Right renal pelvis (tissue), 4 donors: ENCODE measurements at places on chromosomes 7 and 10.

DNA sequence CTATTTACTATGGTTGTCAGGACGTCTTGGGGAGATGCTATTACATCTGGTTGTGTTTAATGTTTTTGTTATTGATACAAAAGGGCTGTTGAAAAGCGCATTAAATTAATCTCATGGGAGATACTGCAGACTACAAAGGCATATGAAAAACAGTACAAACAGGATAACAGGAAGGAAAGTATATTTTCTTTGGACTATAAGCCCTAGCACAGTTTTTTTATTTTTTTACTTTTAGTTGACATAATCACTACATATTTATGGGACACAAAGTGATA is 341.3 kb downstream of the ARL4A start:
- DNase-seq, result no peak

GRCh38 chr10:51606825-51607462 is 92.5 kb downstream of the CSTF2T start:
- DNase-seq, result no peak

DNA sequence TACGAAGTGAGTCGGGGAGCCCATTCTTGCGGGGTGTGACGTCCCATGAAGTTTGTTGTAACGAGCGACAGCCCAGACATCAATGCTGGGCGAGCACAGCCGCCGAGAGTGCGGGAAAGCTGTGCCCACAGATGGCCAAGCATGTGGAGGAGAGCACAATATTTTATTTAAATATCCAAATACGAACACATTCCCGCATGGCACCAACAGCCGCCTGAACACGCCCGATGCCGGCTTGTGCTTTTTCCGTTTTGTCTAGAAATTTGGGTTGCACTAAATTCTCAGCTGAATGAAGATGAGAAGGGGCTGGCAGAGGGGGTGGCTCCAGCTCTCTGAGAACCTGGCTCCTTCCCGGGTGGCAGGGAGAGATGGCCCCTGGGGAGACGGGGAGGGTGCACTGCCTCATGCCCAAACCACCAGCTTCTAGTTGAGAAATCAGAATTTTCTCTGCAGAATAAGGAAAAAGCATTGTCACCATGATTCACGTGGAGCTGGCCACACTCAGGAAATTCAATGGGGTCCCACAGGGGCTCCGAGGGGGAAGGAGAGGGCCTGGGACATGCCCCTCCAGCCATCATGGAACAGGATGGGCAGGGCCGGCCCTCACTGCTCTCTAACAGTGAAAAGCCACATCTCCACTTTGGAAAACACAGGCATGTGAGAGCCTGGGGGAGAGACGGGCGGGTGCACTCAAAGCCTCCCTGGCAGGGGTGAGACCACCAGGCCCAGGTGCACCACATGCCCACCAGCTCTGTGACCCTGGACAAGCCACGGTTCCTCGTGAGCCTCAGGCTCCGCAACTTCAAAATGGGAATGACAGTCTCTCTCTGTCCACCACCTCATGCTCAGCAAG is 48.3 kb downstream of the EBF3 start:
- no peak for DNase-seq

- DNase-seq, result no peak
Observed at GRCh38 chr10:31118556-31118955, 86.9 kb upstream of the ZNF438 start.

GRCh38 chr7:84997626-84998025 is 189.2 kb downstream of the SEMA3D start:
- DNase-seq, result no peak

DNA sequence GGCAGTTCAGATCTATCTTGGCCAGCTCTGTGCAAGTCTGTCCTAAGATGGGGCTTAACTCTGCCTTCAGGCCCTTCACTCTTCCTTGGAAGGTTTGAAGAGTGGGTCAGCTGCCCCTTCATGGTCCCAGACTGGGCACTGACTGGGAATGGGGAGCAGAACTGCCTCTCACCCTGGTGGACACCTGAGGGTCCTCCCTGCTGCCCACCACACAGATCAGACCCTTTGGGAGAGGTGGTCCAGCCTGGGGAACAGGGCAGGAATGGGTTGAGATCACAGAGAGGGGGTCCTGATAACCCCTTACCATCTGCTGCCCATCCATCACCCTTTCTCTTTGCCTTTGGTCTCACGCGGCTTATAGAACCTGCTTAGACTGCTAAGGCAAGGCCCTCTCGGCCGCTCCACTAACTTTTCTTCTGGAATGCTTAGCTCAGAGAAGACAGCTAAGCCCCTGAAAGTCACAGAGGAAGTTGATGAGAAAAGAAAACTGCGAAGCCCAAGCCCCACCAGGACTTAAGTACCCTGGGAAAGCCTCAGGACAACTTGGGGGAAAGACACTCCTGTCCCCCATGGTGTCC is 402 bp upstream of the CDHR1 start:
- DNase-seq, result no peak

GRCh38 chr7:30684351-30684750 is 2.1 kb upstream of the CRHR2 start:
- DNase-seq, result no peak

GRCh38 chr7:37732253-37732652 is 48.7 kb downstream of the GPR141 start:
- DNase-seq, result no peak

- DNase-seq, result no peak
Observed at GRCh38 chr7:111104710-111105109, 13.8 kb downstream of the LRRN3 start.

- DNase-seq, result no peak
Observed at GRCh38 chr10:71767420-71768035, 5.8 kb downstream of the VSIR start.

GRCh38 chr10:23024002-23024401 is 71.4 kb upstream of the MSRB2 start:
- DNase-seq, result no peak

GRCh38 chr10:44016589-44017482 is 368.1 kb downstream of the CXCL12 start:
- DNase-seq, result no peak

GRCh38 chr10:130809761-130810515 is 501.6 kb downstream of the TCERG1L start:
- DNase-seq, result no peak

GRCh38 chr7:39321909-39322498 is 244.2 kb upstream of the YAE1 start:
- no peak for DNase-seq

GRCh38 chr10:103839872-103840739 is 15.3 kb downstream of the SH3PXD2A start:
- no peak for DNase-seq

GRCh38 chr7:155676052-155676451 is 31.6 kb downstream of the RBM33 start:
- DNase-seq, result no peak

- DNase-seq, result no peak
Observed at GRCh38 chr10:12252882-12253546, 57.0 kb downstream of the CDC123 start.

DNA sequence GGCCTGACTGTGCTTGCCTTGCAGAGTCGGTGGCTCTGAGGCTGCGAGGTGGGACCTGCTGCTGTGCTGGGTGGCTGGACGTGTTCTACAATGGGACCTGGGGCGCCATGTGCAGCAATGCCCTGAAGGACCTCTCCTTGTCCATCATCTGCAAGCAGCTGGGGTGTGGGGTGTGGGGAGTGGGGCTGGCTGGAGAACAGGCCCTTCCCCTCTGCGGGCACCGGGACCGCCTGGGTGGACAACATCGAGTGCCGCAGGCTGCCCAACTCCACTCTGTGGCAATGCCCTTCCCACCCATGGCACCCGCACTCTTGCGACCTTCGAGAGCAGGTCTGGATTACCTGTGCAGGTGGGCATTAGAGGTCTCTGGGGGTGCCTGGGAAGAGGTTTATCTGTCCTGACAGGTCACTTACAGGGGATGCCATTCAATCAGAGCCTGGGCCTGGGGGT is 10.9 kb downstream of the SCART1 start:
- DNase-seq, result no peak

DNA sequence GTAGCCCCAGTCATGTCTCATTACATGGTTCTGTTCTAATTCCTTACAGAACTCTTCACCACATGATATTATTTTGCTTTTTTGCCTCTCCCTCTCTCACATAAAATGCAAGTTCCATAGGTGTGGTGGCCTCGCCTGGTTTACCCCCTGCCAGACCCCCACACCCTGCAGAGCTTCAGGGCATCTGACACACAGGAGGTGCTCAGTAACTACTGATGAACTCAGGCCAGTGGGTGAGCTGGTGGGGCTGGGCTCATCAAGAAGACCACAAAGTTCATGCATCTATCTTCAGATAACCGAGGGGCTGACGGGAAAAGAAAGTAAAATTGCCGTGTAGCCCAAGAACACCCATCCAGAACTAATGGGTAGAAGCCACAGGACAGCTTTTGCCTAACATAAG is 253.1 kb downstream of the GRID1 start:
- no peak for DNase-seq

DNA sequence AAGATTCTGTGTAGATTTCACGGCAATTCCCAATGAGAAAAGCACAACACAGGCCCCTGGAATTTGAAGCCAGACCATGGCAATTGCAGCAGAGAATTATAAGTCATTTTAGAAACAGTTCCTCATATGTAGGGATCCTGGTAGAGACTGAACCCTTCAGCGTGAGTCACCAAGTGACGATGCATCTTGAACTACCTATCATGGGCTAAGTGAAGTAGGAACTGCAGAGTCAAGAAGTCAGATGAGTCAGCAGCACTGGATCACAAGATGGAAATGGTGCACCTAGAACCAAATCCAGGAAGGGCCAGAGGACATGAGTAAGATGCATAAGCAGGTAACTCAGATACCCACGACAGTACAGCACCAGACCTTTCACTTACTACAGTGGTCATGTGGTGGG is 140.0 kb upstream of the TPK1 start:
- DNase-seq, result no peak

DNA sequence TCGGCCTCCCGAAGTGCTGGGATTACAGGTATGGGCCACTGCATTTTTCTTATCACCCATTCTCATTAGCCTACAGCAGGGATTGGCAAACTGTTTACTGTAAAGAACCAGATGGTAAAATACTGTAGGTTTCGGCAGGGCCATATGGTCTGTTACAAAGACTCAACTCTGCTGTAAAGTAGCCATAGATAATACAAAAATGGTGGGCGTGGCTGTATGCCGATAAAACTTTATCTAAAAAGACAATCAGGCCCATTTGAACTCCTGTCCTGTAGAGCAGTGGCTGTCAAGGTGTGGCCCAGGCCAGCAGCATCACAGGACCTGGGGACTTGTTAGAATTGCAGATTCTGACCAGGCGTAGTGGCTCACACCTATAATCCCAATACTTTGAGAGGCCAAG is 134.3 kb downstream of the CUX1 start:
- no peak for DNase-seq

GRCh38 chr10:115850666-115851065 is 422.3 kb downstream of the GFRA1 start:
- DNase-seq, result no peak

DNA sequence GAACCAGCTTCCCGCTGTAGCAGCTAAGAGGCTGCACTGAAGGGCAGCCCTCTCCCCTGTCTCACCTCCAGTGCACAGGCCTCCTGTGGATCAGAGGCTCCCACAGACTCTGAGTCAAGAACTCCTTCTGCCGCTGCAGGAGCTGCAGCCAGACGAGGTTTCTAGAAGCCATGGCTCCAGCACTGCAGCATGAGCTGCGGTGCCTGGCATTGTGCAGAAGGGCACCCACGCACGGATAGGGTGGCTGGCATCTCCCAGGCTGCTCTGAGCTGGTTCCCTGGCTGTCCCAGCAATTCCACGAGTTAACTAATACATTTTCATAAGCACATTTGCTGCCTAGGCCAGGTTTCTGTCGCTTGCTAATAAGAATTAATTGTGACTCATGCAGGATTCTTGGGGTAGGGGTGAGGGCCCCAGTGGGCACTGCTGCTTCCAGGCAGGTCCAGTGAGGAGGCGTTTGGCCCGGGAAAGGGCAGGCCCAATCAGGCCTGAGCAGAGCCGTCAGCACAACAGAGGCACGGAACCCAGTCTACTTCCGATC is 594.2 kb downstream of the DNAJB6 start:
- DNase-seq, result no peak

GRCh38 chr7:75892634-75893272 is 13.9 kb downstream of the RHBDD2 start:
- DNase-seq, result no peak

GRCh38 chr7:33109005-33109757 is at the start of gene RP9:
TSS of gene RP9 (minus strand) at chr7:33109404. CDS start at chr7:33109372, 32 bp downstream.
- no peak for DNase-seq

DNA sequence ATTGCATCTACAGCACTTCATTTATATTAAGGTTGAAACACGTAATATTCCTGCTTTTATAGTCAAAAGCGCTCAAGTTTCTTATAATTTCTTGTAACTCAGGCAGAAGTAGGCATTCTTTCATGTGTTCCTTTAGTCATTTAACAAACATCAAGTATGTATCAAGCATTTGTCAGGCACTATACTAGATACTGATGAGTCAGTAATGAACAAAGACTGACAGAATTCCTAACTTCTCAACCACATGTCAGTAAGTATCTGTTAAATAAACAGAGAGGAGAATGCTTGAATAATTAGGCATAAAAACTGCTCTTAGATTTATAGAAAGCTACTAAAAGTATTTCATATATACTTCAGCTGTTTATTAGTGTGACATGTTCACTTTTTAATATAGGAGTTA is 9.9 kb downstream of the CRPPA start:
- no peak for DNase-seq

- peak; percentile 20 for DNase-seq
Observed at GRCh38 chr10:114239117-114239993, at the start of gene VWA2. TSS of gene VWA2 (plus strand) at chr10:114239254. CDS start at chr10:114248714, 9,460 bp downstream.

DNA sequence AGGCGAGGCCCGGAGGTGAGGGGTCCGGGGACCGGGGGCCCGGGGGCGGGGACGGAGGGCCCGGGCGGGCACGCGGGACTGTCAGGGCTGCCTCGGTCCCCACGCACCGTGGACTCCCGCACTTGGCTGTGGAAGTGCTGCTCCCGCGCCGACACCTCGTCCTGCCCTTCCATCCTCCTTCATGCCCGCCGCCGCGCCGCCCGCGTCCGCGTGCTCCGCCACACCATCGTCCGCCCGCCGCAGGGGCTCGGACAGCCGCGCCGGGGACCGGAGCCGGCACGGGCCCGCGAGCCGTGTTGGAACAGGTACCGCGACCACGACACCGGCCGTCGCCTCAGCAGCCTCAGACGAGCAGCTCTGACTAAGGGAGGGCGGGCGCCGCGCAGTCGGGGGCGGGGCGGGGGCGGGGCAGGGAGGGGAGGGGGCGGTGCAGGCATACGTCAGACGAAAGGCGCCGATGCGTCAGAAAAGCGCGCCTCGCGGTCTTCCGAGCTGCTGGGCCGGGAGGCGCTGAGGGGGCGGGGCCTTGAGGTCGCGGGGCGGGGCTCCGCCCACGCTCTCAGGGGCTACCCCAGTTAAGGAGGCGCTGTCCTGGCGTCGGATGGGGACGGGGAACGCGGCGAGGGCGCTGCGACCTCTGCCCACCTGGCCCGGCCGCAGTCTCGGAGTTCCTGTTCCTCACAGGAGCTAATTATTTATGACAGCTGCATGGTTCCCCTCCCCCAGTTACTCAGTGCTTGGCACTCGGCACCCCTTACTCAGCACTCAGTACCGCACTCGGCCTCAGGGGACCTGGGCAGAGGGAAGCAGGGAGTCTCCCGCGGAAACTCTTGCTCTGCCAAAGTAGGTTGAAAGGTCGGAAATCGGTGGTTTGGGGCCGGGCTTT is at the start of gene LMBR1:
TSS of gene LMBR1 (minus strand) at position 363 of the 886 bp plus-strand sequence. CDS start at position 173, 190 bp downstream.
- DNase-seq, result peak; percentile 89
